ENCODE measurements at places on chromosomes 2 and 18.

DNA sequence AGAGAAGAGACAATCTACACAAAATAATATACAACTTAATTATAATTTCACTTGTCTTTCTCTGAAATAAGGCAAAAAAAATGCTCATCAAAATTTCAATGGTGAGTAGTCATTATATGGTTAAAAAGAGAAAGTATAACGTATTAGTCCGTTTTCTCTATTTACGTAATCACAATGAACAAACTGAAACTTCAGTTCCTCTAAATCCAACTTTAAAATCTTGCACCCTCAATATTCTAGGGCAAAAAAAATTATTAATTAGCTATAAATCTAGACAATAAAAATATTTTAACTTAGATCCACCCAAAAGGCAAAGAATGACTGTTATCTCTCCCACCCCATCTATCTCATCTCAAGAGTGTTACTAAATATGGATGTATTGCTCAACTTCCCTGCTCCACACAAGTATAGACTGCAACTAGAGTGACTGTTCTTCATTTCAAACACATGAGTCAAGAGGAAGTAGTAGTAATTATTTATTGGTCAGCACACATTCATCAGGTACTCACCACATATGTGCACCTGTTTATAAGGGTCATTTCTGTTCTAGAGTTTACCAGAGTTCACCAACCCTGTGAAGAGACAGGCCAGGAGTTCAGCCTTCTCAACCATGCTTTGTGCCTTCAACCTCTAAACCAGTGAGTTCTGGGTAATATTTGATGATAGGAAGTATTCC lies 36.4 kb downstream of the STK39 start:
- DNase-seq = no peak

GRCh38 chr2:217711188-217711587 lies 291.6 kb downstream of the TNS1 start:
- DNase-seq = peak; percentile 92

GRCh38 chr18:23141104-23141999 lies 6.1 kb downstream of the CABLES1 start:
- peak; percentile 69 for DNase-seq

GRCh38 chr2:122780251-122780650 lies 1024.8 kb downstream of the TSN start:
- DNase-seq = no peak

Data from tongue (tissue), 3 donors.